ENCODE measurements at places on chromosomes 3 and 15.
A peak's percentile ranks its signal among the peaks of the same experiment; 100 is the strongest.

DNA sequence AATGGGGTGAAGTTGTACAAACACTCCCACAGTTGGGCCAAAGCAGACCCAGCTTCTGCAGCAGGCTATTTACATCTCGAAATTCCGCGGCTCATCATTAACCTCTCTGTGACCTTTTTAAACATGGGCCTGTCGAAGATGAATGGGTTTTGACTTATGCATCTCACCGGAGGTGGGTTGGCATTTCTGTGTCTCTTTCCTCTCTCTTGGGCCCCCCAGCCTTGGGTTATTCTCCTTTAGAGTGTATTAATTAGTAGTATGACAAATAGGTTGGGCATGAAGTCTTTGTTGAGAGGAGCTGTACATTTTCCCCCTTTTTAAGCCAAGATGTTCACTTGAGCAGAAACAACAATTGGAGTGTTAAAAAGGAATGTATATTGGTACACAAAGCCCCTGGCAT is 9.8 kb downstream of the SMAD6 start:
- H3K4me1 ChIP-seq, result no peaks in the 10 kb centered on the region
- no peak overlapping the region for H3K4me3 ChIP-seq
- DNase-seq, result no peak
- no peaks in the 10 kb centered on the region for H3K27me3 ChIP-seq

GRCh38 chr3:31817411-31817966 is 163.6 kb downstream of the OSBPL10 start:
- H3K27me3 ChIP-seq, result no peaks in the 10 kb centered on the region
- H3K4me1 ChIP-seq, result peaks cover 18% of the 10 kb centered on the region
- no peaks in the 10 kb centered on the region for H3K36me3 ChIP-seq
- no peak for DNase-seq
- no peak overlapping the region for H3K27ac ChIP-seq

- H3K4me3 ChIP-seq, result no peak overlapping the region
- no peaks in the 10 kb centered on the region for H3K36me3 ChIP-seq
- H3K4me1 ChIP-seq, result peaks cover 10% of the 10 kb centered on the region
- DNase-seq, result peak; percentile 68
- no peak overlapping the region for H3K27ac ChIP-seq
These were observed 56.0 kb downstream of the ZMAT3 start for GRCh38 chr3:179015551-179016020.

GRCh38 chr3:42120866-42121265 is 29.7 kb downstream of the TRAK1 start:
- no peaks in the 10 kb centered on the region for H3K36me3 ChIP-seq
- no peak overlapping the region for H3K27ac ChIP-seq
- H3K4me3 ChIP-seq, result no peak overlapping the region
- DNase-seq, result no peak
- no peaks in the 10 kb centered on the region for H3K4me1 ChIP-seq

DNA sequence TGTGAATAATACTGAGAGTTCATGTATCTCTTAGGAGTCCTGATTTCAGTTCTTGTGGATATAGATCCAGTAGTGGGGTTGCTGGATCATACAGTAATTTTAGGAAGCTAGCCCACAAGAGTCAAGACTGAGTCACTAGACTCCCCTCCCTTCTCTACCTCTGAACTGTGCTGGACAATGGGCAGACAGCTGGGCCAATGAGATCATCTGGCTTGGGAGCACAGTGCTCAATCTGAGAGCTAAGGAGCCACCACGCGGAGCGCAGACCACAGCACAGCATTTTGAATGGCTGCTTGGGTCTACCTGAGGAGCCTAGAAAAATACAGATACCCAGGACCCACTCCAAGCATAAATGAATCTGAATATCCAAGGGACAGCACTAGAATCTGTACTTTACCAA is 32.5 kb downstream of the WNT5A start:
- H3K4me1 ChIP-seq, result no peaks in the 10 kb centered on the region
- no peak overlapping the region for H3K27ac ChIP-seq

GRCh38 chr3:42556089-42556632 is 25.6 kb downstream of the SEC22C start:
- no peaks in the 10 kb centered on the region for H3K27me3 ChIP-seq
- H3K4me1 ChIP-seq, result peaks cover 22% of the 10 kb centered on the region
- peak overlapping the region; percentile 21 for H3K27ac ChIP-seq
- peak; percentile 9 for DNase-seq
- H3K36me3 ChIP-seq, result peaks cover 28% of the 10 kb centered on the region

DNA sequence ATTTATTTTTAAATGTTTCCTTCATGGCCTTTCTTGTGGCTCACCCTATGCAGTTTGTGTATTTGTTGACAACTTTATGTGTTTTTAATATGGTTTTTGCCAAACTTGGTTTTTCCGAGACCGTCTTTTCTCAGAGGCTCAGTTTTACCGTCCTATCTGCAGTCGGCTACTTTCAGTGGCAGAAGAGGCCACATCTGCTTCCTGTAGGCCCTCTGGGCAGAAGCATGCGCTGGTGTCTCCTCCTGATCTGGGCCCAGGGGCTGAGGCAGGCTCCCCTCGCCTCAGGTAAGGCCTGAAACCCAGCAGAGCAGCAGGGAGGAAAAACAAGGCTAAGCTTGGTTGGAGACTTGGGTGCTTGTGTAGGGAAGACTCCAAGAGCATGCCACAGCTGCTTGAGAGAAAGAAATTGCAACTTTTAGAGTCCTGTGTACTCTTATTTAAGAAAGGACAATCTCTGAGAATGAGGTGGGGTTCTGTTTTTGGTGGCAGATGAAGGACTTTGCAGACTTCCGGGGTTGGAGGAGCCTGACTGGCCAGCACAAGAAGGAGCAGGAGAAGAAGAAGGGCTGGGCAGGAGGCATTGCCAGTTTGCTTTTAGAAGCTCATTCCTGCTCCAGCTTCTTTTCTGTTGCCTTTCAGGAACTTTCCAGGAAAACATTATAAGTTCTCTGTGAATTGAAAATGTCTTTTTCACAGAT is at the start of gene TIGIT:
TIGIT (plus strand) TSS at position 191 of the 698 bp plus-strand sequence; CDS start at position 225, 34 bp downstream.
- H3K4me1 ChIP-seq, result peaks cover 35% of the 10 kb centered on the region
- H3K36me3 ChIP-seq, result no peaks in the 10 kb centered on the region
- no peaks in the 10 kb centered on the region for H3K27me3 ChIP-seq
- DNase-seq, result no peak
- peak within 1 kb of the TSS; percentile 55 for H3K4me3 ChIP-seq

GRCh38 chr15:67148196-67148701 is 82.8 kb downstream of the SMAD3 start:
- no peaks in the 10 kb centered on the region for H3K27me3 ChIP-seq
- no peaks in the 10 kb centered on the region for H3K36me3 ChIP-seq
- no peak overlapping the region for H3K27ac ChIP-seq
- H3K4me1 ChIP-seq, result peaks cover 66% of the 10 kb centered on the region

- H3K27ac ChIP-seq, result no peak overlapping the region
- no peaks in the 10 kb centered on the region for H3K27me3 ChIP-seq
- no peak for DNase-seq
- no peak overlapping the region for H3K4me3 ChIP-seq
- no peaks in the 10 kb centered on the region for H3K36me3 ChIP-seq
These were observed 5.5 kb downstream of the BMF start for GRCh38 chr15:40102897-40103858.
